ENCODE measurements at places on chromosomes 6 and 20.

GRCh38 chr6:162377735-162378134 is 349.8 kb downstream of the PRKN start:
- no peak for ATAC-seq

DNA sequence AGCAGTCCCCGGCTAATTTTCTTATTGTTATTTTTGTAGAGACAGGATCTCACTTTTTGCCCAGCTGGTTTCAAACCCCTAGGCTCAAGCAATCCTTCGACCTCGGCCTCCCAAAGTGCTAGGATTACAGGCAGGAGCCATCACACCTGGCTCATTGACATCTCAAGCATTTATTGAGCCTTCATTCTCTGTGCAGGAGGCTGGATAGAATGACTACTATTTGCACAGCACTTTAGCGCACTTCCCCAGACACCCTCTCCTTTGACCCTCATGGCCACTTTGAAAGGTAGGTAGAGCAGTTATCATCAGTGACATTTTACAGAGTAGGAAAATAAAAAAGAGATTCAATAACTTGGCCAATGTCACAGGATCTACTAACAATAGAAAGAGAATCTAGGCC is 124.0 kb upstream of the STXBP5 start:
- no peak for ATAC-seq

DNA sequence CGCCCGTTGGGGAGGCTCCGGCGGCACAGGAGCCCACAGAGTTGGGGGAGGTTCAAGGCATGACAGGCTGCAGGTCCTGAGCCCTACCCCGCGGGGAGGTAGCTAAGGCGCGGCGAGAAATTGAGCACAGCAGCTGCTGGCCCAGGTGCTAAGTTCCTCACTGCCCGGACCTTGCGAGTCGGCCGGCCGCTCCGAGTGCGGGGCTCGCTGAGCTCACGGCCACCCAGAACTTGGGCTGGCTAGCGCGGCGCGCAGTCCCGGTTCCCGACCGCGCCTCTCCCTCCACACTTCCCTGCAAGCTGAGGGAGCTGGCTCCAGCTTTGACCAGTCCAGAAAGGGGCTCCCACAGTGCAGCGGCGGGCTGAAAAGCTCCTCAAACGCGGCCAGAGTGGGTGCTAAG is 23.9 kb upstream of the KIF13A start:
- ATAC-seq, result no peak

DNA sequence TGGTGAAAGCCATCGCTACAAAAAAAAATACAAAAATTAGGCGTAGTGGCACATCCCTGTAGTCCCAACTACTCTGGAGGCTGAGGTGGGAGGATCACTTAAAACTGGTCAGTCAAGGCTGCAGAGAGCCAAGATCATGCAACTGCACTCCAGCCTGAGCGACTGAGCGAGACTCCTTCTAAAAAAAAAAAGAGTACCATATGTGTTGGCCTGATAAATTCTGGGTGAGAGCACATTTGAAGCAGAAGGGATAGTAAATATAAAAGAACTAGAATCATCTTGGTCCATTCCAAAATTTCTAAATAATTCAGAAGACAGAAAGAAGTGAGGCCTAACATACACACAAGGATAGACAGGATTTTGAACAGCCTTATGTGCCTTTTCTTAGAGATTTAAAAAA is 2.2 kb downstream of the IBTK start:
- ATAC-seq, result no peak

DNA sequence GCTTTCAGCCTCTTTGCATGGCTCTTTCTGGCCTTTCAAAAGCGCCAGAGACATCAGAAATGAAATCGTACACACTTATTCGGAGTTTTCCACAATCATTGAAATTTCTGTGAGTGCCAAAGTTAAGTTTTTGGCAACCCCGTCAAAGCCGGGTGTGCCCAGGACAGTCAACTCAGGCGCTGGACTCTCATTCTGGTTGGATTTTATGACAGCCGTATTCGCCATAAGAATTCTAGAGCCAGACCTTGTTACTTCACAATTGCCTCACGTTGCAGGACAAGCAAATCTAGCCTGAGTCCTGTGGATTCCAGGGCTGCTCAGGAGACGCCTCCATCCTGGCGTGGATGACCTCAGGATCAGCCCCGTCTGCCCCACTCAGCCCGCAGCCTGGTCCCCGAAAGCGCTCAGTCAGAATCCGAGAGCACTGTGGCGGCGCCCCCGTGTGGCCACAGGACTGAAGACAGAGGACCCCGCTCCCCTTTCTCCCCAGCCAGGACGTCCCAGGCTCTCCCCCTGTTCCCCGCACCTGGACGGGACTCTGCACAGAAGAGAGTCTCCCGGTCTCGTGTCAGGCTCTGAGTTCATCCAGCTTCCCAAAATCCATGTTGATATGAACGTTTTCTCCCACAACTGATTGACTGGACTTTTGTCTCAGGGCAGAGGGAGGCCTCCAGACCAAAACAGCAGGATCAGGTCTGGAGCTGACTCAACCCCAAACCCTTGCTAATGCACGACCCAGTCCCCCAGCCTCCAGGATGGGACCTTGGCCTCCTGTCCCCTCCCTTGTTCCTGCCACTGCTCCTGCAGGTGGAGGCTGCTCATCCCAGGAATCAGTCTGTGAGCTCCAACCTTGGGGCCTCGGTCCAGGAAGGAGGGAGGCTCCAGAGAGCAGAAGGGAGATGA is 38.2 kb downstream of the MICA start:
- ATAC-seq, result peak; percentile 98

DNA sequence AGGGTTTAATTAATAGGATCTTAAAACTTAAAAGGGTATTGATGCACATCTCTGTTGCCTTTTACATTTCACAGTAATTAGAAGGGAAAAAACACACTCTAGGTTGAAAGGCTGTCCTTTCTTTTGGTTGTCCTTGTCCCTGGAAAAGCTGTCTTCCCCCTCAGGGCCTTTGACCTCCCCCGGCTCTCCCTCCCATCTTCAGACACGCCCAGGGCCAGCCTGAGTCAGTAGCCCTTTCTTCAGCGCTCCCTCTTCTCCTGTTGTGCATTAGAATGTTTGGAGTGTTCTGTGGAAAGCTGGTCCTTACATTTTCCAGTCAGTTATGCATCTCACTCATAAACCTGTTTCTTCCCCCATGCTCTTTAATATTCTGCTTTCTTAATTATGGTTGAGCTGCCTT is 157.0 kb downstream of the MTHFD1L start:
- ATAC-seq, result no peak

DNA sequence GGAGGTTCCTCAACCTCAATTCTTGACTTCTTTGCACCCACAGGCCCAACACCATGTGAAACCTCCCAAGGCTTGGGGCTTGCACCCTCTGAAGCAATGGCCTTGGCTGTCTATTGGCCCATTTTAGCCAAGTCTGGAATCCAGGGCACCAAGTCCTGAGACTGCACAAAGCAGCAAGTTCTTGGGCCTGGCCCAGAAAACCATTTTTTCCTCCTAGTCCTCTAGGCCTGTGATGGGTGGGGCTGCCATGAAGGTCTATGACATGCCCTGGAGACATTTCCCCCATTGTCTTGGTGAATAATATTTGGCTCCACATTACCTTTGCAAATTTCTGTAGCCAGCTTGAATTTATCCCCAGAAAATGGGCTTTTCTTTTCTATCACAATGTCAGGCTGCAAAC is 849.6 kb upstream of the MANEA start:
- no peak for ATAC-seq

DNA sequence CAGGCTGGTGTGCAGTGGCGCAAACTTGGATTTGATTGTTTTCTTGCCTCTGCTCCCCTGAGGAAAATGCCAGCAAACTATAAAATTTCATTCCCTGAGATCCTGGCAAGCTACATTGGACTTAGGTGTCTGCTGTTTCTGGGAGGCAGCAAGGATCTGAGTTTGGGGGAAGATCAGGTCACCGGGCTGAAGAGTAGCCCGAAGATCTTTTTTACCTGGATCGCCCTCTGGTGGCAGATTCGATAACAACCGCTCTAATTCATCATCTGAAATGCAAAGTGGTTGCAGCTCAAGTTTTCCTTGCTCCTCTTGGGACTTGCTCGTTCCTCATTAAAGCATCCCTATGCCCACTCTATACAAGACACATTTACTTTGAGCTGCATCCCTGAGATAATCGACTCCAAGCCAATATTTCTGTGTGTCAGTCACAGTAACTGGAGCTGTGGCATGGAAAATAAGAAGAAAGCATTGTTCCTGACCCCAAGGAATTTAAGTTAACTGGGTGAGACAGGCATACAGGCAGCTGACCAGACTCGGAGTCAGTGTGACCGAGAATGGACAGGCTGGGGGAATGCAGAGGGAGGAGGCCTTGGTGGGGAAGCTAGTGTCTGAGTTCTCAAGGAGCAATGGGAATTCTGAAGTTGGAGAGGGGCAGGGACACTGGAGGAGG is 131.8 kb upstream of the PROKR2 start:
- ATAC-seq, result peak; percentile 80

DNA sequence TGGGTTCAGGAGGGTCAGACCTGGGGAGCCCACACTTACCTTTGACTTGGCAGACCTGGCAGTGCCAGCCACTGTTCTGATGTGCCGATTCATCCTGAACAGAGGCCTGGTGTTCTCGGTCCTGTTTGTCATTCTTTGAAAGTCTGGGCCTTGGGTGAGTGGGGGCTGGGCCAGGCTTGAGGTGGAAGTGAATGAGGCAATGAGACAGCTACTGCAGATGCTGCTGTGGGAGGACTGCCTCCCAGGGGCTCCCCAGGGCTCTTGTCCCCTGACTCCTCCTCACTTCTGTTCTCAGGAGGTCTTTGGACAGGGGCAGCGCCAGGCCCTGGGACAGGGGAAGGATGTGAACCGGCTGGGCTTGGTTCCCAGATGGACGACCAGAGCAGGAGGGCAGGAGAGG is 5.6 kb upstream of the TREML4 start:
- no peak for ATAC-seq

- ATAC-seq, result no peak
These were observed at the start of gene BPI for GRCh38 chr20:38303908-38304379. TSS of gene BPI (plus strand) at chr20:38304156. CDS start at chr20:38304224, 68 bp downstream.

DNA sequence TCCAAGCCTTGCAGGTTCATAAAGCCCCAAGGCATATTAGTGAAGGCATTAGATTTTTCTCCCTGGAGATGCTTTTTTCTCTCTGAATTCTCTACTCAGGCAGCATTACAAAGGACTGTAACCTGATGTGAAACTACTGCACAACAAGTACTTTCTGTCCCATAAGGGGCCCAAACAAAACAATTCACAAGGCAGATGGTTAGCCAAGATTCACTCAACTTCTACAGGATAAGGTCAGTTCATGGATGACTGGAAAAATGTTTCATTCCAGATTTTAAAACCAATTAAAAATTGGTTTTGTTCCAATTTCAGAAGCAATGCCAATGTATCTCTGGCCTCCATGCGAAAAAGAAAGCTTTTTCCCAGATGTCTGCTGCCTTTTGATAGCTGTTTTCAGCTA is 181.8 kb downstream of the KHDC1L start:
- ATAC-seq, result no peak

GRCh38 chr6:166419286-166419685 is 36.5 kb upstream of the MPC1 start:
- no peak for ATAC-seq

- no peak for ATAC-seq
These were observed 130.4 kb downstream of the INSM1 start for GRCh38 chr20:20498076-20498861.

- no peak for ATAC-seq
These were observed 21.4 kb downstream of the BHLHE23 start for GRCh38 chr20:62985444-62985778.

- peak; percentile 19 for ATAC-seq
These were observed 97.8 kb upstream of the PMEPA1 start for GRCh38 chr20:57807401-57808263.

DNA sequence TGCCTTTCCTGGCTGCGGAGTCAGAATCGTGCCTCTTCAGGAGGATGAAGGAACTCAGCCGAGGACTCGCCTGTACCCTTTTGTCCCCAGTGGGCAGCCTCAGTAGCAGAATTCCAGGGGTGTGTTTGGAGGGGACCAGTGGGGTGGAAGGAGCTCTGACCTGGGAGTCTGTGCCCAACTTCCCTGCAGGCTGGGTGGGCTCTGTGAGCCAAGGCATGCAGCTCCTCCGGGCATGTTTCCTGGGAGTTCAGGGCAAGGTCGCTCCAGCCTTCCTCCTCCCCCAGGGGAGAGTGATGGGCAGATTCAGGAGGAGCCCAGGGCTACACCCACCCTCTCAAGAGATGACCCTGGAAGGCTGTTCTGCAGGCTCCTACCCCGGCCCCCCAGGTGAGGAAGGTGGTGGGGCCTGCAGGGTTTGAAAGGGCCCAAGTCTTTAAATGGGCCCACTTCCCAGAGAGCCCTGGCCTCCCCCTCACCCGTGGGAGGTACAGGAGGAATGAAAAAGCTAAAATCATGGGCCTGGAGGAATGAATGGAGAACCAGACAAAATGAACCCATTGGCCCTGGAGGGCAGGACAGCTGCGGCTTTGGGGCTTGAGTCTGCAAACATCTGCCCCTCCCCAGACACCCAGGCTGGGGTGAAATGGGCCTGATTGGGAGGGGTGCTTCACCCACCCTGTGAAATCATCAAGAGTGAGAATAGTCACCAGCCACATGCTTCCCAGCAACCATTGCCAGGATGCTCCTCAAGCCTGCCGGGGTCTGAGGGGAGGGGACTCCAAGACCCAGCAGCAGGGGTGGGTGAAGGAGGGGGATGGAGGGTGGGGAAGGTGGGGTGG is 77.6 kb upstream of the PMEPA1 start:
- no peak for ATAC-seq
